ENCODE measurements at places on chromosomes 5 and 9.

DNA sequence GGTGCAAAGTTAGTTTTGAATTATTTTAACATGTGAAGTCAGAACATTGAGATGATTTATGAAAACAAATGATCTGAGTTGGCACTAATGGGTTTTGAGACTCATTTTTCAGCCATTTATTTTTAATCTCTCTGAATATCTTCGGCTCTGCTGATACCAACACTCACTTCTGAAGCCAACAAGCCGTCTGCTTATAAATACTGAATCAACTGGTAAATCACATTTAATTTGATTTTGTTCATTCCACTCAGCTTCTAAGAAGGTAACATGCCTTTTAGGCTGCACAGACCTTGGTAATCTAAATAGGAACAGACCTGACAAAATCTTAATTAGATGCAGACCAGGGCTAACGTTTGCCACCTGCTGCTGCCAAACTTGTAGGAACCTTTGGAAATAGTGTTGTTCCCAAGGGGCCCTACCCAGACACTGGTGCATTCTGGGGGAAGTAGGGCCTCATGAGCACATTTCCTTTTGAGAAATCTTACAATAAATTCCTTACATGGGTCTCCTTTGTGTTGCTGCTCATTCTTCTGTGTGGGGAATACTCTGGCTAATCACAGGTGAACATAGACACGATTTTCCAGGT, 182.2 kb downstream of the KCTD16 start:
- no peak for DNase-seq

GRCh38 chr5:52925001-52925400, 64.2 kb upstream of the ITGA2 start:
- DNase-seq, result no peak

DNA sequence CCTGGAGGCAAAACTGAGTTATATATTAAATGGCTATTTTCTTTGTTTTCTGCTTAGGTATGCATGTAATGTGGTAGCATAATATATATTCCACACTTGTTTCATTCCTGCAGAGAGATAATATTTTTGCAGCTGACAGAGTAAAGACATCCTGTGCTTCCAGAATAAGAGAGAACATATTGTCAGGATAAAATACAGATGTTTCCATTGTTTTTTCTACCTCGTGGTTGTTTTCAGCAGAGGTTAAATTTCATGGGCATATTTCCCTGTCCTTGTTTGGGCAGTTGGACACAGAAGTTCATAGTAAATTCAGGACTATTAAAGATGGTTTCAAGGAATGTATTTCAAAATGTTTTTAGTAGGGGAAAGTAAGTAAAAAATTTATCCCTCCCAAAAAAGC, 47.6 kb upstream of the MEGF10 start:
- no peak for DNase-seq

GRCh38 chr9:110276781-110277180, 20.5 kb upstream of the TXN start:
- DNase-seq, result no peak

DNA sequence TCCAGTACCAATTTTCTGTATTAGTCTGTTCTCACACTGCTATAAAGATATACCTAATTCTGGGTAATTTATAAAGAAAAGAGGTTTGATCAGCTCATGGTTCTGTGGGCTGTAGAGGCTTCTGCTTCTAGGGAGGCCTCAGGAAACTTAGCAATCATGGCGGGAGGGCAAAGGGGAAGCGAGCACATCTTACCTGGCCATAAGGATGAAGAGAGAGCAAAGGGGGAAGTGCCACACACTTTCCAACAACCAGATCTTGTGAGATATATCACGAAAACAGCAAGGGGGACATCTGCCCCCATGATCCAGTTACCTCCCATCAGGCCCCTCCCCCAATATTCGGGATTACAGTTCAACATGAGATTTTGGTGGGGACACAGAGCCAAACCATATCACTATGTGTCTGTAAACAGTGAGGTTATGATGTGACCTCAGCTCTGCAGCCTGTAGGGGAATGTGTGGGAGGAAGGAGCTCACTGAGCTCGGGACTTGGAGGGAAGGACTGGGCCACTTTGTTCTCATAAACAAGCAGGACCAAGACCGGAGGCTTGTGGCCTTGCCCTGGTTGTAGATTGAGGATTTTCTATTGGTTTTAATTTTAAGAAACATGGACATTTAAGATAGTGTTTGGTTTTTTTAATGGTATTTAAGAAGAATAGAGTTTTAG, 85.2 kb downstream of the EHMT1 start:
- DNase-seq, result no peak

DNA sequence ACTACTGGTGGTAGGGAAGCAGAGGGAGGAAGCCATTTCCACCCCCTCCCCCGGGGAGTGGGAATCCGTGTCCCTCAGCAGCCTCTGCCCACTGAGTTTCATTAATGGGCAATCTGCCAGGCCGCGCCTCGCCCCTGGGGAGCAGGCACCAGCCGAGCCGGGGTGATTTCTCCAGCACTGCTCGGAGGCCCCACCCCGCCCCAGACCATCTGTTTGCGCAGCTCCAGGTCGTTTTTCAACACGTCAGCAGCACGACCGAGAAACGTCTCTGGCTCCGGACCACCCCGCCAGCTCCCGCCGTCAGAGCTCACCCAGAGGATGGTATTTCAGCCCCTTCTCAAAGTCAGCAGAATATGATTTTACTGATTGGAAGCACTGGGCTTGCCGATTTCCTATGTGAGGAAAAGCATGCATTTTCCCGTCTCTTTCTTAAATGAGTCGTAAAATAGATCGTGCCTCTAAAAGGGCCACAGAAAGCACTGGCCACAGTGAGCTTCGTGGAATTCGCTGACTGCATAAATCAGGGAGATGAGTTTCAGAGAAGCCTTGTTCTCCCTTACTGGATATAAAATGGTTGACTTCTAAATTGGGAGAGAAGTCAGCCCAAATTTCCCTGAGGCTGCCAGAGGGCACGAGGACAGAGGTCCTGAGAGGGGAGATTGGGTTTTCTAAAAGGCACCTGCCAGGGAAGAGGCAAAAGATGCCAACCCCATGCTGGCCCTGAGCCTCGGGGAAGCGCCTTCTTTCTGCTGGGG, 47.0 kb downstream of the OLFM1 start:
- DNase-seq, result no peak

DNA sequence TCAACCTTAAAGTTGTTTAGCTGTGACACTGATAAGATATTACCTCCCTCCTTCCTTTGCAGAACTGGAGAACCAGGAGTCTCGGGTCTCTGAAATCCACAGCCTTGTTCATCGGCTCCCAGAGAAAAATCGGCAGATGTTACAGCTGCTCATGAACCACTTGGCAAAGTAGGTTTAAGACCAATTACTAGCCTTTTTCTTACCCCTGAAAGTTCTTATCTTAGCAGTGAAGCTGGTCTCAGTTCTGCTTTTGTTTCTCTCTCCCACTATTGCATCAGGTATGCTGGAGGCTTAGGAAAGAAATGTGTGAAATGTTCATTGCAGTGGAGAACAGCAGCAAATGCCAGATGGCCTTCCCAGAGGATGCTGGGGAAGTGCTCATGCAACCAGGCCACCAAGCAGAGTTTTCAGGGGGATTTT, 287.4 kb downstream of the ARHGAP26 start:
- DNase-seq, result no peak

- no peak for DNase-seq
Observed at GRCh38 chr5:89707891-89708290, 701.7 kb downstream of the CETN3 start.

Data from RWPE2 (cell line).